ENCODE measurements at places on chromosomes 12 and 14. TPM values are rescaled to one million over a fixed set of nuclear protein-coding genes. Genes with fewer than 3 reads are reported as not detected.

Gene MYF5
- total RNA-seq = not detected

Gene CMKLR1
- 4.3 TPM for total RNA-seq

Gene KRT77
- not detected for total RNA-seq

Gene HOXC10
- total RNA-seq = not detected

Gene TMEM233
- total RNA-seq = 4.5 TPM

Gene DAD1
- 126 TPM for total RNA-seq

Gene KLRG1
- 14.6 TPM for total RNA-seq

Gene BDKRB2
- total RNA-seq = 2.2 TPM

Gene BCL2L14
- not detected for total RNA-seq

Gene IRAK3
- 2.6 TPM for total RNA-seq

Gene BCL11B
- 11.5 TPM for total RNA-seq

Gene PIWIL1
- total RNA-seq = not detected

Gene NRIP2
- total RNA-seq = 13.8 TPM

DNA sequence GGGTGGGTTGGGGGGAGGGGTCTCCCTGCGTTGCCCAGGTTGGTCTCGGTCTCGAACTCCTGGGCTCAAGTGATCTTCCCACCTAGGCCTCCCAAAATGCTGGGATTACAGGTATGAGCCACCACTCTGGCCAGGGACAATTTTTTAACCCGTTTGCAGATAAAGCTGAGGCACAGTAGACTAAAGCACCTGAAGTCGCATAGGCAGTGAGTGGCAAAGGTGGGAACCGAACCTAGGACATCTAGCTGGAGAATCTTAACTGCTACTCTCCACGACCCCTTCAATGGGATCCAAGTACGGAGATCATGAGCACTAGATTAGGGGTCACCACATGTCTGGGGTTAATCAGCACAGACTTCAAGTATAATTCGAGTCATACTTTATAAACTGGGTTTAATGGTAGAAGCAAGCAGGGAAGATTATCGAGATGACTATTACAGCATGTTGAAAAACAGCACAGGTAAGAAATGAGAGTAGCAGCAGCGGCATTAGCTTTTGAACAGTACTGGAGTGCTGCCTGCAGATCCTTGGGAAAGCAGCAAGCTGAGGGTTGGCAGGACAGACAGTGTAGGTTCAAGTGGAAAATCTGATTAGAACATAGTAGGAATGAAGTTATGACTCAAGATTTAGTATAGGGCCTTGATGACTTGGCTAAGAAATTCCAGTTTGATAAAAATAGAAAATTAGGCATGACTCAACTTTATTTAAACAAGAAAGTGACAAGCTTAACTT lies 23.9 kb downstream of the NID2 start:
- DNase-seq = no peak

DNA sequence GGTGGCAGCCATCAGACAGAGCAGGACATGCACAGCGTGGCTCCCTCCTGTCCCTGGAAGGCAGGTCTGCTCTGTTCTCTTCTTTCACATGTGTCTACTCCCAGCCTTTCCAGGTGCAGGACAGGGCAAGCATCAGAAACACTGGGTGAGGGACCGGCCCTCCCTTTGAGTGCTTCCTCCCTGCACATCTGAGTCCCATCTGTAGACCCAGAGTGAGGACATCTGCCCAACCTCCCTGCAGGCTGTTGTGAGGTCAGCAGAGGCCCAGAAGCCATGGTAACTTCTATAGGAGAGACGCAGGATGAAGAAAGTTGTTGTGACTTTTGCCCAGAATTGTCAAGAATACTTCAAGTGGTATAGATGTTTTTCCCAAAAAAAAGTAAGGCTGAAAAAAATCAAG lies 282.7 kb downstream of the CACNA1C start:
- no peak for DNase-seq

- no peak for DNase-seq
These were observed 234.7 kb downstream of the BCAT1 start for GRCh38 chr12:24714237-24714636.

- no peak for DNase-seq
These were observed 246.9 kb downstream of the DPF3 start for GRCh38 chr14:72646861-72647528.

GRCh38 chr14:77022236-77022852 lies 6.2 kb downstream of the IRF2BPL start:
- no peak for DNase-seq

GRCh38 chr12:57628280-57629191 lies 4.5 kb downstream of the B4GALNT1 start:
- no peak for DNase-seq

- DNase-seq = no peak
These were observed 55.9 kb downstream of the DYNC1H1 start for GRCh38 chr14:102020058-102020971.

DNA sequence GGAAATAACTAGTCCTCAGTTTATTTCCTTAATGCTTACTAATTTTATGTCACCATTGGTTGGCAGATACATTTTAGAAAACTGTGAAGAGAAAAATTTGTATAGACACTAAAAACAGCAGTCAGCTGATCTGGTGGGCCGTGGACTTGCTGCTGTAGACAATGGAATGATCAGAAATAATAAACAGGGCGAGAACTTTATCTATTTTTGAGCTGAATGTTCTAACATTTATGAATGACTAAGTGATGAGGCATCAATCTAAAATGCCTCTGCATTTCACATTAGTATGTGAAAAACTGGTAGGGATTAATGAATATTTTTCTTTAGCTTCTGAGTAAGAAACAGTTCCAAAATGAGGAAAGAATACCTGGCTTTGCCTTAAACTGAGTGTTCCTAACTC lies 24.8 kb upstream of the PKP2 start:
- no peak for DNase-seq

DNA sequence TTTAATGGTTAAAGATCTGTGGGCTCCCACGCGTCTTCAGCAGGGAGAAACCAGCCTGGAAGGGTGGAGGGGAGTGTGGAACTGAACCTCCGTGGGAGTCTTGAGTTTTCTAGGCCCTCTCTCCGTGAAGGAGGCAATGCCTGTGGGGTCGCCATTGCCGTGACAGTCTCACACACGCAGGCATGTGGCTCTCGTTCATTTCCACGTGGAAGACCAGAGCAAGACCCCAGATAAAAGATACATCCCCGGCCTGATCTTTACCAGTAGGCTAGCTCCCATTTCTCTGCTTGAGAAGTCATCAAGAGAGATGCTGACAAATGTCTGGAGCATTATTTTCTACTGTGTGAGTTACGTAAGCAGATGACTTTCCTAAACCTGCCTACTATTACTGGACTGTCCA lies 491.7 kb upstream of the LMO3 start:
- DNase-seq = no peak

- DNase-seq = no peak
These were observed 403.0 kb downstream of the SYT1 start for GRCh38 chr12:79267580-79267979.

DNA sequence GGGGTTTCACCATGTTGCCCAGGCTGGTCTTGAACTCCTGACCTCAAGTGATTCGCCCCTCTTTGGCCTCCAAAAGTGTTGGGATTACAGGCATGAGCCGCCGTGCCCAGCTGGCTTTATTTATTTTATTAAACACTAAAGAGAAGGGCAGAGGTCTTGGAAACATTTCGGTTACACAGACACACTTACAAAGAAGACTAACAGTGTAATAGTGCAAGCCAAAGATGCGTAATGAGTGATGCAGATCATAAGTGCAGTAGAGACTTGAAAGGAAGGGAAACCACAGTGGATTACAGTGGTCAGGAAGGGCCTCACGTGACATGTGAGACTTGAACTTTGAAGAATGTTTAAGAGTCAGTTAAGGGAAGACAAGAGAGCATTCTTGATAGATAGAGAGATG lies 33.9 kb upstream of the CDK17 start:
- no peak for DNase-seq

GRCh38 chr12:92478692-92479091 lies 224.1 kb upstream of the PLEKHG7 start:
- no peak for DNase-seq

DNA sequence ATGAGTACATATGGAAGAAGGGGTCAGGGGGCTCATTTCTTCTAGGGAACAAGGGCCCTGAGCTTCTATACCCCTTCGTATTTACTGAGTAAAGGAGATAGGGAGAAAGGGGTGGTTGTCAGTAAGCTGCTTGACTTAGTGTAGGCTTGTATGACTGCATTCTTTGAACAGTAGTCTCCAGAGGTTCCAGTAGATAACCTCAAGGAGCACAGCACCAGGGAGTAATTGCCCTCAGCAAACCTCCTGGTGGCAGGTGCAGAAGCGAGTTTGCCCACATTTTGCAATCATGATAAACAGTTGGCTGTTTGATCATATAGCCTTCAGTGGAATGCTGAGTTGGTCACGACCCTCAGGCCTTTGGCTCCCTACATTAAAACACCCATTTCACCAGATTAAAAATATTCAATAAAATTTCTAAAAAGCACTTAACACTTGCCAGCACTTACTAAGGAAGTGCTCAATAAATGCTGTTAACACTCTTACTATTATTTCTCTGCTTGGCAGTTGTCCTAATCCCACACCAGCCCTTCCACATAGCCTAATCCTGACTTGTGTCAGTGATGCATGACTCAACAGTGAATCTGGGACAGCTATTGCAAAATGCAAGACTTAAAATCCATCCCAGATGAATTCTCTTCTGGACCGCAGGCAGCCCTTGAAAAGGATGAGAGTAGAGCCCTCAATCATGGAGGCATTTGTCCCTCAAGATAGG lies 3.7 kb upstream of the DHRS4L2 start:
- DNase-seq = no peak

DNA sequence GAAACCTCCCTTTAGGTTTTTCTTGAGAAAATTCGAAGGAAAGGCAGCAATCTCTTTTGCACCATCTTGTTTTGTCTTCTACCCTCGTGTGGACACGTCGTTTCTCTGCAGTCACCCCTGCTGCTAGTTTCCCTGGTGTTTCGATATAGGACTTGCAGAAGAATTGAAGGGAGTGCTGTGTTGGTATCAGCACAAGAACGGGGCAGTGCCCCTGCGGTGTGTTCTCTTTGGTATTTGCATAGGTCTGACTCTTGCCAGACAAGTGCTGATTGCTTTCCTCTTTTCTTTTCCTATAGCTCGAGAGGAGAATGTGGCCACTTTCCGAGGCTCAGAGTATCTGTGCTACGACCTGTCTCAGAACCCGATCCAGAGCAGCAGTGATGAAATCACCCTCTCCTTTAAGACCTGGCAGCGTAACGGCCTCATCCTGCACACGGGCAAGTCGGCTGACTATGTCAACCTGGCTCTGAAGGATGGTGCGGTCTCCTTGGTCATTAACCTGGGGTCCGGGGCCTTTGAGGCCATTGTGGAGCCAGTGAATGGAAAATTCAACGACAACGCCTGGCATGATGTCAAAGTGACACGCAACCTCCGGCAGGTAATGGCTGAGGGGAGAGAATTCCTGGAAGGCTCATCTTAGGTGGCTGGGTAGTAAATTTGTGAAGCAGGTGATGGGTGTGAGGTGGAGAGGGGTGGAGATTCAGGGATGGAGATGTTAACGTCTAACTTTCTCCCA lies 474.8 kb downstream of the NRXN3 start:
- DNase-seq = no peak

- DNase-seq = no peak
These were observed 56.8 kb downstream of the CDK17 start for GRCh38 chr12:96343347-96343954.

DNA sequence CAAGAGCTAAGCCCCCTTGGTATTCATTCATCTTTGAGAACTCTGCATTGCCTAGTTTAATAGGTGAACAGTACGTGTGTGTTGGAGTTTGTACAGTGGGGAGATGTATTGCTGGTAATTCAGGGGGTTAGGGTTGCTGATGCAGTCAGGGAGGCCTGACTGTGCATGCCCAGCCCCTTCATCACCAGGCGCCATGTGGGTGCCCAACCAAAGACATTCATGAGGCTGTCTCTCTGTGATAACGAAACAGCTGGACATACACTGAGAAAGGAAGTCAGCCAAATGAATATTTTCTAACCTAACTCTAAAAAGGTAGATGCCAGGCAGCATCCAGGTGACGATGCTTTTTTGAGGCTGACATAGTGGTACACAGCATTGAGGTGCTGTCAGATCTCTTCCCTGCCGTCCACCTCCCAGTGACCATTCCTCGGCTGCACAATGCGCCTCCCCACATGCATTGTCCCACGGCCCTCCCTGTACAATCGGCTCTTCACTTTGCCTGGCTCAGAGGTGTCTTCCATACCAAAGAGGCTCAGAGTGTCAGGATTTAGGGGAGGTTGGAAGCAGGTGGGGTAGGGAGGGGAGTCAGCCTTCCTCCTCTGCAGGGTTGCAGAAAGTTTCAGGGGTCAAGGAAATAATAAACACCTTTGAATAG lies 19.0 kb downstream of the EML1 start:
- DNase-seq = no peak

- no peak for DNase-seq
These were observed 149.3 kb downstream of the DPF3 start for GRCh38 chr14:72744416-72745120.

- peak; percentile 83 for DNase-seq
These were observed 522 bp downstream of the TUBA1A start for GRCh38 chr12:49188201-49188915.

GRCh38 chr12:15181017-15181683 lies 40.1 kb downstream of the RERG start:
- DNase-seq = no peak

- DNase-seq = no peak
These were observed 3.5 kb downstream of the MYF6 start for GRCh38 chr12:80710727-80711449.

GRCh38 chr14:71408362-71409030 lies 501.2 kb downstream of the PCNX1 start:
- DNase-seq = no peak

DNA sequence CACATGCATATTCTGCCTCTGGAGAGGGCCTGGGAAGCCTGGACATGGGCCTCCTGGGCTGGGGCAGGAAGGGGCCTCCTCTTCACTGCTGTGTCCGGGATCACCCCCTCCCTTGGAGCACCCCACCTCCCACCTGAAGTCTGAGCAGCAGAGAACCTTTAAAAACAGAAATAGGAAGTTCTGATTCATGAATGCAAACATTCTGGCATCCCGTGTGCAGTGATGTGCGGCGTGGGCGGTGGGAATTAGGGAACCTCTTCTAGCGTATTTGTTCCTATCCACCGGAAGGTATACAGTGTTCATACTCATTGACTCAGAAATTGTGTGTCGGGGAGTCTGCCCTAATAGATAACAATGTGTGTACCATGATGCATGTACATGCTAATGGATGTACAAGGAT lies 46.2 kb downstream of the C14orf132 start:
- peak; percentile 40 for DNase-seq

GRCh38 chr14:77590845-77591485 lies 25.5 kb downstream of the SPTLC2 start:
- no peak for DNase-seq

- DNase-seq = peak; percentile 77
These were observed 36.5 kb upstream of the DYNC1H1 start for GRCh38 chr14:101927859-101928258.

GRCh38 chr12:45601390-45601789 lies 128.1 kb upstream of the ARID2 start:
- no peak for DNase-seq

DNA sequence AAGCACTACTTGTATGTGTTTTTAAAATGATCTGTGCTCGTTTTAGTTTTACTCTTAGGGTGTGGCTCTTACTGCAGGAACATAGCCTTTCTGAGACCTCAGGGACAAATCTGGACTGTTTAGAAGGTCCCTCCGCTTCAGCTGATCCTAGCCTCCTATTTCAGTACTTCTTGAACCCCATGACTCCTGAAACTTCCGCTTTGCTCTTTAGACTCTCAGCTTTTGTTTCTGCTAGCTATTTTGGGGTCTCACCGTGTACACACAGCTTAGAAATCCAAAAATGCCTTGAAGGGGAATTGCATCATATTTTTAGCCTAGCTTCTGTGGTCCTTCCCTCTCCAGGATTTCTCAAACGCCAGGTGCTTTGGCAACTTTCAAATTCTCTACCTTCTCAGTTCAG lies 8.3 kb downstream of the OR11G2 start:
- DNase-seq = no peak

- DNase-seq = no peak
These were observed 55.1 kb downstream of the LRRC74A start for GRCh38 chr14:76881348-76881747.
